GM04504 (cell line): ENCODE measurements at places on chromosomes 5 and 9.

- DNase-seq: no peak
These were observed 52.4 kb upstream of the UBAC1 start for GRCh38 chr9:136013524-136014034.

GRCh38 chr5:5350101-5350500, 72.4 kb upstream of the ICE1 start:
- DNase-seq: no peak

DNA sequence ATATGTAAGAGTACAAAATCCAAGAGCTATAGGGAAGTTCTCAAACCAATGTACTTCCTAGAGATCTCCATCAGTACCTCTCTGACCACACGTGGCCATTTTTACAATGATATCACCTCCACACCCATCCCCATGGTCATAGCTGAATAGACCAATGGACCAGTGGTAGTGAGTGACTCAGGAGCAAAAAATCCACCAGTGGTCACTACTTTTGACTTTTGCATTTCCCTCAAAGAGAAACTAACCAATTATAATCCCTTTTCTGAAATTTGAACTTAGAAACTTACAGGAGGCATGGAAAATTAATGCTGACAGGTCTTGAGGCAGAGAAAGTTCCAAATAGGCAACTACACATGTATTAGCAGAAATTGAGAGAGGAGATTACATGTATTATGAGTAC, 238.4 kb downstream of the TRPM3 start:
- no peak for DNase-seq

- DNase-seq: no peak
These were observed 9.2 kb downstream of the ABLIM3 start for GRCh38 chr5:149150457-149150856.

DNA sequence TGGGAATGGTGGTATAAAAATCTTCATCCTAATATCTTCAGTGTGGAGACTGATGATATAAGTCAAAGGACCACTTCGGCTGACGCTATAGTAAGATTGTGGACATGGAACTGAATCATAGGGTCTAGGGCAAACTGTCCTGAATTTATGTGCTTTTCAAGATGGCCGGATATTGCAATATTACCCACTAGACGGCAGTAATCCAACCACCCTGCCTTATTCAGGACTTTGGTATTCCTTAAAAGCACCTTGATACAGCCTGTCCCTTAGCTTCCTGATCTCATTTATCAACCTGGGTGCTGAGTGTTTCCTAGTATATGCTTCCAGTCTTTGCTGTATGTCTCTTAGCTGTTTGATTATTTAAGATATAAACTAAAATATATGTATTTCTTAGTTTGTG, 71.2 kb upstream of the COX7C start:
- no peak for DNase-seq

GRCh38 chr5:92998456-92998855, 582.6 kb downstream of the NR2F1-AS1 start:
- no peak for DNase-seq

GRCh38 chr9:73597771-73598170, 446.1 kb downstream of the ANXA1 start:
- no peak for DNase-seq

- no peak for DNase-seq
These were observed 10.1 kb upstream of the TMOD1 start for GRCh38 chr9:97491216-97491999.

DNA sequence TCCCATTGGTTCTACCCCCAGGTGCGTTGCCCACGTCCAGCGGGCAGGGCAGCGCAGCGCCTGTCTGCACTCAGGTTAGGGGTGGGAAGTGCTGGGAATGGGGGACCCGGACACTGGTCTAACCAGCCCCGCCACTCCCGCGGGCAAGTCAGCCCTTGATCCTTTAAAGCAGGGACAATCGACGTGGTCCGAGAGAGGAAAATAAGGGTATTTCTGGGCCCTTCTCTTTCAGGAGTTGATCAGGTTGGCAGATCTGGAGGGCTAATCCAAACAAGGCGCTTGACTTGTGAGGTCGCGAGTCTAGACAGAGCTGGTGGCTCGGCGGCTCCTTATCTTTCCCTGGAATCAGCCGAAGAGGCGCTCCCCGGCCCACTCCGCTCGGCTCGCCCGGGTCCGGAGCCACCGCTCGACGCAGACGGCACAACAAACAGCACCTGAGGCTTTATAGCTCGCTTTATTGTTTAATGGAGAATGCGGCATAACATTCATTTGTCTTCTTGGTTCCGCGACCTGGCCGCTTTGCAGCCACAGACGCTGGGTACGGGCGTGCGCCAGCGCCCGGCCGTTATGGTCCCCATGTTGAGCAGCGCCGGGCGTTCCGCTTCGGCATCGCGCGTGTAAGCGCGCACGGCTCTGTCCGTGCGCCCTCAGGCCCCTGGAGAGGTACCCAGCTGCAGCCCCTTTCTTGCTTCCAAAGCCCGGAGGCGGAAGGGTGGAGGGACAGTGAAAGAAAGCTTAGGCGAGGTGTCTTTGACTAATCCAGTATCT, 15.8 kb downstream of the ISL1 start:
- DNase-seq: no peak

DNA sequence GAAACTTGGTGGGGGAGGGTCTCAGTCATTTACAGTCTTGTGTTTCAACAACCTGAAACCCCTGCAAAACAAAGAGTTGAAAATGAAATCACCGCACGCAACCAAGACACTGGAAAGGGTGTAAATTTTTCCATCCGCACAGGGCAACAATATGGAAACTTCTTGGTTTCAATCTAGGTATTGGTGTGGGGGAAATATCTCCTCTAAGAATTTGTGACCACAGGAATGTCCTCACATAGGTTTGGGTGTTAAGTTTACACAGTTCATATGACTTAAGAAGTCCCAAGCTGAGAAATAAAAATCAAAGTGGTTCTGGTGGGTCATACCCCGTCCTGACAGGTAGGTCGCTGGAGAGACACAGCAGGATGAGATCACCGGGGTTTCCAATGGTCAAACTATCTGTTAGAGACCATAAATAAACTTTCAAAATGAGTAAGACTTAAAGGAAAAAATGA, 51.9 kb upstream of the PIP5K1B start:
- DNase-seq: no peak

- no peak for DNase-seq
These were observed 797 bp downstream of the TOR2A start for GRCh38 chr9:127734247-127734746.

DNA sequence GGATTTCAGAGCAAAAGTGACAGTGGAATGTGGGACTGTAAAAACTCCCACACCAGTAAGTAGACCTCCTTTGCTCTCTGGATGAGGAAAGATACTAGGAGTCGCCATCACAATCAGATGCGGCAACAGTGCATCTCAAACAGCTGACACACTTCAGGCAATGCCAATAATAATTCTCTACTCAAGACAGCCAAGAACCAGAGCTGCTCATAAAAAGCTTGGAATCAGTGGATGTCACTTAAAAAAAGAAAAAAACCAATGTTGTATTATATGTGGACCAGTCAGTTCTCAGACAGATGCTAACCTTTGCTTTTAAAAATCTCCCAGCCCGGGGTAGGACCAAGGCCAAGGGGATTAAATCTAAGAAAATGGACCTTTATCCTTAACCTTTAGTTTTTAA, 185.0 kb downstream of the GNA14 start:
- DNase-seq: no peak

- peak; percentile 8 for DNase-seq
These were observed 154.9 kb downstream of the FAM174A start for GRCh38 chr5:100690036-100690560.
